GM12891 (cell line): ENCODE measurements at places on chromosomes 2 and 18.
A peak's percentile ranks its signal among the peaks of the same experiment; 100 is the strongest.

DNA sequence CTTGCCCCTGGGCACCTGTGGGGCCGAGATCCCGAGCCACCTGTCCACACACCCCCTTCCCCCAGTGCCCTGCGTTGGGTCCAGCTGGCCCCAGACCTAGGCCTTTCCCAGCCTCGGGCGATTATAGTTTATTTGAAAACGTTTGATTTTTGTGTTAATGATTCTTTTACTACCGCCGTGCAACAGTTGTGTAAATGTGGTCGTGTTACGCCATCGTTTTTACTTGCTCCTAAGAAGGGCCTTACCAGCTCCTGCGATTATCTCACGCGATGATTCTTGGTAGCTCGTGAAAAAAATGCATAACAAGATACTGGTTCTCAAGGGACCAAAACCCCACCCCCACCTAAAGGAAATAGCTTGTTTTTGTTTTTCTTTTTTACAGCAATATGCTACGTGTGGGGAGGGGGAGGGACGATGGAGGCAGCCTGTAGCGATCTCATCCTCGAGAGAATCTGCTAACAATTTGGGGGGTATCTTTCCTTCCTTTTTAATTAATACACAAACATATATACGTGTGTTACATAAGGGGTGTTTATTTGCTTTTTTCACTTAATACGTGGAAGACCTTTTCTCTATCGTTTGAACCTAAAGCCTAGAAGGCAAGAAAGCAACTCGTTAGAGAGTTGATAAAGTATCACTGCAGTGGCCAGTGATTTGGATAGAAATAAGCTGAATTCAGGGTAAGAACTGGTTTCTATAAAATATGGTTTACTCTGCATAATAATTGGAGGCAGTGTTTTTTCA lies 1.0 kb downstream of the ZDBF2 start:
- DNase-seq = peak; percentile 15

- no peak for DNase-seq
Observed at GRCh38 chr18:4908328-4908727, 288.7 kb downstream of the AKAIN1 start.

GRCh38 chr18:172361-172760 lies 14.0 kb downstream of the USP14 start:
- DNase-seq = no peak

- DNase-seq = no peak
Observed at GRCh38 chr18:76488190-76488589, 6.9 kb downstream of the ZNF516 start.

GRCh38 chr2:188668017-188668680 lies 306.0 kb upstream of the COL3A1 start:
- no peak for DNase-seq

DNA sequence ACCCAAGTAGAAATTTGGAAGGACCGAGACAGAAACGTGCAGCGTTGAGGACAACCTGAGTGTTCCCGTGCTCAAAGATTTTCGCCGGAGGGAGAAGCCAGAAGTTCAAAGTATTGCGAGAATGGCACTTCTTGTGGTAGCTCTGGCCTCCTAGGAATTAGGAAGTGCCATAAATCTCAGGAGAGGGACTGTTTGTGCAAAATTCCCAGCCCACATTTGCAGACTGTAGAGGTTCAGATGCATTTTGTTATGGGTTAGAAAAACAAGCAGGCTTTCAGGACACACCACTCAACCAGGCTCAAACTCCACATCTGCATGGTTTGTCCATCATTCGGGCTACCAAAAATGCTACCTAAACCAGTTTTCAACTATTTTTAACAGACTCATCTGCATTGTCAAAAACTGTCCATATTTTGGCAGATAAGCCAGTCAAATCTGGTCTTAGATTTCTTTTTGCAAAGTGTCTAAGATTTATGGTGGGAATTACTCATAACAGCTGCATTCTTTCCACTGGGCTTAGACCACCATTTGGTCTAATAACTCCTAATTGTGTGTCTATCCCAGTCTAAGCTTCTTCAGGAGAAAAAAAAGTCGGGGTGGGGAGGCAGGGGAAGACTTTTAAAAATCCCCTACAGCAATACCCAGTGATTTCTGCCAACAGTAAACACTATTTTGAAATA lies 422.9 kb downstream of the ARHGAP15 start:
- no peak for DNase-seq

- DNase-seq = no peak
Observed at GRCh38 chr2:239324456-239324855, 76.4 kb downstream of the HDAC4 start.

DNA sequence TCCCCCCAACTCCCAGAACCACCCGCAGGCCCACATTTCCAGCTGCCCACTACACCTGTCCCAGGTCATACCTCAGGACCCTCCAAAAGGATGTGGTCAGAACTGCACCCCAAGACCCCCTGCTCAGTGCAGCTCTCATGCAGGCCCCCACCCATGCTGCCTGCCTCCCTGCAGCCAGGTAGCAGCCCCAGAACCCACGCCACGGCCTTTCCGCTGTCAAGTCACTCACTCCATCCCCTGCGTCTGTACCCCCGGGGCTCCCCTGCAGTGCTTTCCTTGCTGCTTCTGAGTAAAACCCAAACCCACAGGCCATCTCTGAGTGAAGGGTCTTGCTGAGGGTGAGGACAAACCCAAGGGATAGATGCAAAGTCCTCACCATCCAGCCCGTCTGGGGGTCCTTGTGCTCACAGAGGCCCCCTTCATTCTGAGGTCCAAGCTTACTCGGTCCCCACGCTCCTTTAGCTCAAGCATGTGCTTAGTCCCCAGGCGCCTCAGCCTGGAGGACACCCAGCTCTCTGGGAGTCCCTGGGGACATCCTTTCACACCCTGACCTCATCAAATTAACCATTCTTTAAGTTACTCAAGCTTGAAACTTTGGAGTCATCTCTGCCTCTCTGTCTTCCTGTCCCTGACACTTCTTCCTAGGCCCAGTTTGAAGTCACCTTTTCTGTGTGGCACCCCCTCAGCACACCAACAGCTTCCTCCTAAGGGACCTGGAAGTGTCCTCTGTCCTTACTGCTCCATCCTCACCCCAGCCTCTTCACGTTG lies 130.1 kb downstream of the SMAD7 start:
- peak; percentile 64 for DNase-seq

DNA sequence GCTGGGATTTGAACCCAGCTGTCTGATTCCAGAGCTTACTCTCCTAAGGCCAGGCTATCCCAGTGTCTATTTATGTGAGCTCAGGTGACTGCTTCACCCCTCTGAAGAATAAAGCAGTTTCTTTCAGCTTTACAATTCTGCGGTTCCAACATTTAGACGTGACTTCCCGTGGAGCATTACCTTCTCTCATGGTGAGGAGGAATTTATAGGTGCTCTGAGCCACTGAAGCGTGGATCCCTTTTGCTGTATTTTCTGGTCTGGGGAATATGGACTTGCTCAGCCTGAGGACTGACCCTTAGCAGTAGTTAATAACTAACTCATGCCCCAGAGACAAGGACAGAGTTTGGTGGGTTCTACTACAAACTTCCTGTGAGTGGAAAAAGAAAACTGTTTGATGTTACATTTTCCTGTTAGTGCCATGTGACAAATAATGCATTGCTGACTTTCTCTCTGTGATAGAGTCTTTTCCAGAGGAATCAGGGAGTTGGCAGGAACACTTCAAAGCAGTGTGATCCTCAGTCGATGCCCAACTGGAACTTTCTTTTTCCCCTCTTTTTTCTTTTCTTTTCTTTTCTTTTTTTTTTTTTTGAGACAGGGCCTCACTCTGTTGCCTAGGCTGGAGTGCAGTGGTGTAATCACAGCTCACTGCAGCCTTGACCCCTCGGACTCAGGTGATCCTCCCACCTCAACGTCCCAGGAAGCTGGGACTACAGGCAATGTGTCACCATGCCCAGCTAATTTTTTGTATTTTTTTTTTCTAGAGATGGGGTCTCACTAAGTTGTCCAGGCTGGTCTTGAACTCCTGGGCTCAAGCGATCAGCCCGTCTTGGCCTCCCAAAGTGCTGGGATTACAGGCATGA lies 21.9 kb downstream of the CASP10 start:
- no peak for DNase-seq

DNA sequence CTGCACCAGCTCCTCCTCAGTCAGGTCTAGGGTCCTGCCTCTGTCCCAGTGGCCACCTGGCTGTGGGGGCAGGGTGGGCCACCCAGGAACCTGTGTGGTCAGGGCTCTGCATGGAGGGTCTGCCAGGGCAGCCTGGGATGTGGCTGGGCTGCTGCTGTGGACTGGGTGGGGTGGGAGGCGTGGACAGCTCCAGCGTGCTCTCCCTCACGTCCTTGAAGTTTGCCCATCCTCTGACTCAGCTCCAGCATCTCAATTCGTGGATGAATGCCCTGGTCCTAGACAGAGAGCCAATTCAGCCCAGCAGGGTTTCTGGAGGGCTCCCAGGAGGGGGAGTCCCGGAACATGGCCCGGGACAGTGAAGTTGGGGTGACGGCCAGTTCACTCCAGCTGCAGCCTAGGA lies 64.3 kb upstream of the EPAS1 start:
- DNase-seq = no peak

DNA sequence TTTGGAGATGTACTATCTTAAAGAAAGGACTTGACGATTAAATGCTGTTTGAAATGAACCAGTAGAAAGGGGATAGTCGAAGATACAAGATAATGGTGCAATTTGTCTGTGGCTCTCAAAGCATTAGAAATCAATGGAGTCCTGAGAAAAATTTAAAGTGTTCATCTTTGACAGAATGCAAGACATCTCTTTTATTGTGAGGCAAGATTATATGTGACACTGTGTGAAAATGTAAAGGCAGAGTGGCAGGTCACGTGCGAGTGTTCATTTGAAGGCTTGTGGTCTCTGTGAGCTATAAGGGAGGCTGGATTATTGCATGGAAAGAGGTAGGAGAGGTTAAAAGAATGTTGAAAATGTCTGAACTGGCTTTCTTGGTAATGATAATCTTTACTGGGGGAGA lies 709.2 kb downstream of the DSC3 start:
- no peak for DNase-seq

DNA sequence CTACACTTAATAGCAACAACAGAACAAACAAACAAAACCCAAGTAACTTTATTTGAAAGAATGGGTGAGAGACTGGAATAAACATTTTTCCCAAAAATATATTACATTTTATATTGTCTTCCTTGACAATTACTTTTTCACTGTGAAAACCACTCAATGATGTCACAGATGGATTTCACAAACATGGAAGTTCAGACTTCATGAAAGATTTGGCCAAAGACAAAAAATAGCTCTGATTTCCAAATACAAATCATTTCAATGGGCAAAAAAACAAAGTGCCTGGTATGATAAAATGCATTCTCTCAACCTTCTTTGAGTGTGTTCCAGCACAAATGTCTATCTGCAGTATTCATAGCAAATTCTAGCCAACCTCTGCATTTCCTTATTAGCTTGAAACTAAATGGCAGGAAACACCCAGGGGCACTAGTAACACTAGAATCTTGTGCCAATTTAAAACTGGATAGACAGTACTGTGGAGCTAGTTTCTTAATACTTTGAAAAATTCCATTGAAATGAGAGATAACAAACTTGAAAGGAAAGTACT lies 28.5 kb upstream of the NAPG start:
- no peak for DNase-seq

- no peak for DNase-seq
Observed at GRCh38 chr2:74915743-74916142, 42.7 kb upstream of the POLE4 start.

GRCh38 chr18:75981102-75981501 lies 513.9 kb downstream of the ZNF516 start:
- DNase-seq = no peak

DNA sequence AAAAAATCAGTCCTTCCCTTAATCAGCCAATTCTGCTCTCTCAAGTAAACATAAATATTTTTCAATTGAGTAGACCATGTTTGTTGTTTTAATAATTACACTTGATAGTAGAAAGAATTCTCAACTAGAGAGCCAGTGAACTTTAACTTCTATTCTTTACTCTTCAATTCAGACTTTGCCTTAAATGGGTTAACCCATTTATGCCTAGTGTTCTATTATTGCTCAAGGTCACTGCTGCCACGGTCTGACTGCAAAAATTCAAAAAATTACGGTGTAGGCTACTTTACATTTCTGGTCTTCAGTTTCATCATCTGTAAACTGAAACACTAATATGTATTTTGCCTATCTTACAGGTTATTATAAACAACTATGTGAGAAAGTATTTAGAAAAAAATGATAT lies 103.1 kb downstream of the TLK1 start:
- DNase-seq = no peak

DNA sequence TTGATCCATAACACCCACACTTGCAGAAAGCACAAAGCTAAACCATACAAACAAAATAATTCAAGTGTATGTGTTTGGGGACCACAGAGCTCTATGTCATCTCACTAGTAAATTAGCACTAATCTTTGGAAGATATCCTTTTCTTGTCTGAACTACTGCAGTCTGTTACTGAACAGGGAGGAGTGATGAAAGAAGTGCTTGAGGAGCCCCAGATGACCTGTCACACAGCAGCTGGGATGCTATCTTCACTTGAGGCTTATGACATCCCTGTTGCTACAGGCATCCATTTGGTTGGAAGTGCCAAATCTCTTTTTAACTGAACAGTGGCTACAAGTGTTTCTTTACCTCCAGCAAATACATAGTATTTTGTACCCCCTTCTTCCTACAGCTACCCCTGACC lies 386.3 kb upstream of the CHAC2 start:
- no peak for DNase-seq

DNA sequence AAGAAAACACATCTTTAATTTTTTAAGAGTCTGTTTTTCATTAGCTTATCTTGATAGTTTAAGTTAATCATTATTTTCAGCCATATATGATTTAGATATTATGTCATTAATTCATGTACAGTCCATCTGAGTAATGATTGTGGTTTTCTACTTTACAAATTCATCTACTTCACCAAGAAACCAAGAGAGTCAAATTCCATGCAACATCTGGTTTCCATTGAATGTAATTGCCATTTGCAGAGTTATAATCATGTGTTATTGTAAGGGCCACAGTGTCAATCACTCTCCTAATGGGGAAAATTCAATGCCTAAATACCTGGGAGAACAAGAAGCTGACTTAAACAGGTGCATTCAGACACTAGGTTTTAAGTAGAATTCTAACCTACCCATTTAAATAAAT lies 217.2 kb upstream of the OSR1 start:
- no peak for DNase-seq

DNA sequence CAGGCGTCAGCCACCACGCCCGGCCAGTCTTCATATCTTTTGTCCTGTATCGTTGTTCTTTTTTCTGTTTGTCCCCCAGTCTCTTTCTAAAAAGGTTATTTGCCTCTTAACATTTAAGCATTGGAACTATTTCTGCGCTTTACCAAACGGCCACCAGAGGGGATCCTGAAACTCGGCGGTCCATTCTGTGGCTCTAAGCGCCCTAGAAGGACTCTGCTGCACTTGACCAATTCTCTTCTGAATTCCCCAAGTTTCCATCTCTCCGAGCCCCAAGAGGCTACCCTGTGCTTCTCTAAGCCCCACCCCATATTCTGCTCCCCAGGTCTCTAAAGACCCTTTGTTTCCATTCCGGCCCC lies 33.1 kb upstream of the REG3G start:
- DNase-seq = peak; percentile 27

- no peak for DNase-seq
Observed at GRCh38 chr2:109663721-109664120, 49.6 kb downstream of the SOWAHC start.

DNA sequence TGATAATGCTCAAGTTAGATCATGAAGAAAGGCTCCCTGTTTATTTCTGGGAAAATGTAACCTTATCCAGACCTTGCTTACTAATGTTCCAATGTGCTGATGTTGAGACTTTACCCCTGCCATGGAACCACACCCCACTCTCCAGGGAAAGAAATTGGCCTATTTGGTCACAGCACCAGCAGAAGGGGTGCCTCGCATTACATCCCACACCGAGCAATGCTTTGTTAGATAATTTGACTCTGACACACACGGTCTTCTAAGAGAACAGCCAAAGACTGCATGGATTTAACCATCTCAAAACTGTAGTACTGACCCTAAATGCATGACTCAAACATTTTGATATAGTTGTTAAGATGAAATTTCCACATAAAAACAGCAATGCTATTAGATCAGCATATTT lies 152.1 kb upstream of the CCDC150 start:
- DNase-seq = no peak
